ENCODE measurements at places on chromosomes 7 and 10.

- no peak for DNase-seq
These were observed 43.3 kb upstream of the HBP1 start for GRCh38 chr7:107125475-107125874.

DNA sequence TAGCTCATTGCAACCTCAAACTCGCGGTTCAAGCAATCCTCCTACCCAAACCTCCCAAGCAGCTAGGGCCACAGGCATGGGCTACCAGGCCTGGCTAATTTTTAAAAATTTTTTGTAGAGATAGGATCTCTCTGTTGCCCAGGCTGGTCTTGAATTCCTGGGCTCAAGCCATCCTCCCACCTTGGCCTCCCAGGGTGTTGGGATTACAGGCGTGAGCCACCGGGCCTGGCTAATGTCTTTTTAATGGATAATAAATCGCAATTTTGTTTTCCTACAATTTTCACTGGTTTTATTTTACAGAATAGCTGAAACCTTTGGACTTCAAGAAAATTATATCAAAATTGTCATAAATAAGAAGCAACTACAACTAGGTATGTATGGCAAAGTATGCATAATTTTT, 10.9 kb downstream of the NUB1 start:
- no peak for DNase-seq

DNA sequence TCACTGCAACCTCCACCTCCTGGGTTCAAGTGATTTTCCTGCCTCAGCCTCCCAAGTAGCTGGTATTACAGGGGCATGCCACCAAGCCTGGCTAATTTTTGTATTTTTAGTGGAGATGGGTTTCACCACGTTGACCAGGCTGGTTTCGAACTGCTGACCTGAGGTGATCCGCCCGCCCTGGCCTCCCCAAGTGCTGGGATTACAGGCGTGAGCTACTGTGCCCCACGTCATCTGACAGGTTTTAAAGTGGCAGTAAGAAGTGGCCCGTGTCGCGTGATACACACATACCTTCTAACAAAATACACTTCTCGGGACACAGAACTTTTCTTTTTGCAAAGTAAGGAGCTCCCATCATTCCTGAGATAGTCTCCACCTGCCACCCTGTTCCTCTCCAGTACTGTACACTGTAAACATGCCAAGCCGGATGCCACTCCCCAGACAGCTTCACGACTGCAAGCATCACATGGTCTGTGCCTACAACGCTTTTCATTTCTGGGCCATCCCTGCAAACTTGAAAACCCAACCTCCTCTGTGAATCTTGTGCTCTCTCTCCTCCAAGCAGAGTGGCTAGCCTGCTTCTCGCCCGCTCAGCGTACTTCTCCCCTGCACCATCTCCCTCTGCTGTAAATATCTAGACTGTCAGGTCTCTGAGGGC, 256.3 kb upstream of the KLF14 start:
- DNase-seq, result no peak

DNA sequence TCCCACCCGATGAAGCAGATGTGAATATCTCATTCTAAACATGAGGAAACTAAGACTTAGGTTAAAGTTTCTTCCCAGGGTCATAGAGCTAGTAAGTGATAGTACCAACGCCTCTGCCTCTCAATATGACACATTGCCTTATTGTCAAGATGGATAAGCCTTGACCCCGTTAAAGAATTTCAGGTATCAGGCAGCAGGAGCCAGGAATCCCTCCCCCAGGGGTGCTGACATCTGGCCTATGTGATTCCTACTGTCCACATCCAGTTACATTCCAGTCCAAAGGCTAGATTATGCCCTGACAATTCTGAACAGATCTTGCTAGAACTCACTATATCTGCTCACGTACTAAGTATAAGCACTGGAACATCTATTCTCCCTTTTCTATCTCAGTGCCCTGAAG, 58.0 kb upstream of the ASAH2 start:
- DNase-seq, result no peak

DNA sequence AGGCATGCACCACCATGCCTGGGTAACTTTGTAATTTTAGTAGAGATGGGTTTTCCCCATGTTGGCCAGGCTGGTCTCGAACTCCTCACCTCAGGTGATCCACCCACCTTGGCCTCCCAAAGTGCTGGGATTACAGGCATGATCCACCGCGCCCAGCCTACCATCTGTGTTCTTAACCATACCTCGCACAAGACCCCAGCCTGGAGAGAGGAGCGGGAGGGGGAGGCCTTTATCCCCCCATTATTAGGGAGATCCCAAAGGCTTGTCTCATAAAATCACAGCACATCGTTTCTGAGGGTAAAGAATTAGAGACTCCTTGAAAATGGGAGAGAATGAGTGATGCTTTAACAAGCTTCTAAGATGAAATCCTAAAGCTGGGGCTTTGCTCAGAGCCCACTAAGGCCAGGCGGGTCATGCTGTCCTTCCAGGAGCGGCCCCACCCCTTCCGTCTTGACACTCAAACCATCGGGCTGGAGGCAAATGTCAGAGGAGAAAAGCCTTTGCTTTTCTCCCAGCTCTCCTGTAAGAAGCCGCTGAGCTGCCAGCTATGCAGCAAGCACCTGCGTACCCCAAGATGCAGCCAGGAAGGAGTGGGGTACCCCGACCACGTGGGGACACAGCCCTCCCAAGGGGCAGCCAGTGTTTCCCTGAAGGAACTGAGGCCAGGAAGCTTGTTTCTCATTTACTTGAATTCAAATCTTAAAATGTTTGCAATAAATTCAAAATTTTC, 339.7 kb downstream of the PTPRN2 start:
- DNase-seq, result no peak

- no peak for DNase-seq
These were observed 5.8 kb downstream of the ITPRIP start for GRCh38 chr10:104332243-104333031.

DNA sequence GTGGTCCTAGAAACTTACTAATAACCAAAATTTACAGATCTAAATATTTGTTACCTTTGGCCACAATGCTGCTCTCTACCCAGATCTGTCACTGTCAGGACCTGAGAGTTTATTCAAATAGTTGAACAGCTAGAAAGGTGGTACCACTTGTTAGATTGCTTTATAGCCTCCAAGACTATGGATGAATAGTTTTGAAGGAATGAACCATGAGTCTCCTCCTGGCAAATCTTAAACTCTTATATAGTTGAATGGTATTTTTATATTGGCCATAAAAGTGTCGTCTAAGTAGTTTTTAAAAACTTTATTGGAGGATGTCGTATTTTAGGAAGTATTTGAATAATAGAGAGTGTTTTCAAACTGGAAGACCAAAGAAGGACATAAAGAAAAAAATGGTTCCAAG, 178.7 kb downstream of the AHR start:
- no peak for DNase-seq

DNA sequence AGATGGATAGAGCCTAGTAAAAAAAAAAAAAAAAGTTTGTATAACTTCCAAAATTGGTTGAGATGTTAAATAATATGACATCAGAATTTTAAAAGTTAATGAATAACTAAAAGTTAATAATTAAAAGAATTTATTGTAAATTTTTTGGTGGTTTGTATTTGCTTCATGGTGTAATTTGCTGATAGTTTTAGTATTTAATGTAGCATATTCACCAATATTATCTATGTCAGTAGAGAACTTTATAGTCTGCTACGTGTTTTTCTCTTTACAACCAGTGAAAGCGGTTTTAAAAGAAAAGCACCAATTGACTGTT, 51.8 kb upstream of the STEAP4 start:
- DNase-seq, result no peak

DNA sequence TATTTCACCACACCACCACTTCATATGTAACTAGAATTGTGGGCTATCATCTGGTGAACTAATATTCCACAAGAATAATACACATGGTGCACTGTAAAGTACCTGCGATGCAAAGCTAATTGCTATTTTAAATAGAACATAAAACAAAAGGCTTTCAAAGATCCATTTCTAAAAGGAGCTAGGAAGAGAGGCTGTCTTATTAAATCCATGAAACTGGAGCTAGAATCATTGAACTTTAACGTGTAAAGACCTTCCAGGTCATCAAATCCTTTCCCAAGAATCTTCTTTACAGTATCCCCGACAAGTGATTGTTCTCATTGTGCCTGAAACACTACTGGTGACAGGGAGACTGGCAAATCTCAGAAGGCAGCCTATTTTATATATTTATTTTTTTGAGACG, 224.9 kb downstream of the CHCHD3 start:
- no peak for DNase-seq

DNA sequence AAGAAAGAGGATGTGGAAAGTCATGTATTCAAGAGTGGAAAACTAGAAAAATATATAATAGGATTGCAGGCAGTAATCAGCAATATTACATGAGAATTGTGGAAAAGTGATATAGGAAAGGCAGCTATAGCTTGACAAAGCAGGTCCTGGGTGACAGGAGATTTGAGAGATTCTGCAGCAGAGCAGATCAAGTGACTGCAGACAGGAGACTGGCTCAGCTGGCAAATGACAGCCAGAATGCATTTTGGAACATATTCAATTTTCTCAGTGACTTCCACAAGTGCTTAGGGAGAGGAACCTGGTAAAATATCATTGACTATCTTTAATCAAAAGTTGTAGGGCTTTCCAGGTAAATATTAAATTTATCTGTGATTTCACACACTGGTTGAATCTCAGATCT, 260.5 kb upstream of the CACNA2D1 start:
- no peak for DNase-seq

GRCh38 chr7:24129597-24129996, 154.4 kb upstream of the NPY start:
- DNase-seq, result no peak

DNA sequence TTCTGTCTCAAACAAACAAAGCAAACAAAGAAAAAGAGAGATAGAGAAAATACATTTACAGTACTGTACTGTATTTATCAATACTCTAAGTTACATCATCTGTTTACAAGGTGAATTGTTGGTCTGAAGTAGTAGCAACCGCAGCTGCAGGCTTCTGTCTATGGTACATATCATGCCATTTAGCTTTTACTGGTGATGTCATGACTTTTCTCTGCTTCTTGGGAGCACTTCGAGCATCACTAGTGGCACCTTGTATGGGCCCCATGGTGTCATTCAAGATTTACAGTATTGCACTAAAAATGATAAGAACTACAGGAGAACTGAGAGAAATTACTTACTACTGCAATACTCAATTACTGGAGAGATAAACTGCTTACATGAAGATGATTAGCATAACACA, 826.9 kb downstream of the CNTNAP2 start:
- no peak for DNase-seq

GRCh38 chr7:27091105-27091504, 4.7 kb downstream of the HOXA1 start:
- DNase-seq, result no peak

DNA sequence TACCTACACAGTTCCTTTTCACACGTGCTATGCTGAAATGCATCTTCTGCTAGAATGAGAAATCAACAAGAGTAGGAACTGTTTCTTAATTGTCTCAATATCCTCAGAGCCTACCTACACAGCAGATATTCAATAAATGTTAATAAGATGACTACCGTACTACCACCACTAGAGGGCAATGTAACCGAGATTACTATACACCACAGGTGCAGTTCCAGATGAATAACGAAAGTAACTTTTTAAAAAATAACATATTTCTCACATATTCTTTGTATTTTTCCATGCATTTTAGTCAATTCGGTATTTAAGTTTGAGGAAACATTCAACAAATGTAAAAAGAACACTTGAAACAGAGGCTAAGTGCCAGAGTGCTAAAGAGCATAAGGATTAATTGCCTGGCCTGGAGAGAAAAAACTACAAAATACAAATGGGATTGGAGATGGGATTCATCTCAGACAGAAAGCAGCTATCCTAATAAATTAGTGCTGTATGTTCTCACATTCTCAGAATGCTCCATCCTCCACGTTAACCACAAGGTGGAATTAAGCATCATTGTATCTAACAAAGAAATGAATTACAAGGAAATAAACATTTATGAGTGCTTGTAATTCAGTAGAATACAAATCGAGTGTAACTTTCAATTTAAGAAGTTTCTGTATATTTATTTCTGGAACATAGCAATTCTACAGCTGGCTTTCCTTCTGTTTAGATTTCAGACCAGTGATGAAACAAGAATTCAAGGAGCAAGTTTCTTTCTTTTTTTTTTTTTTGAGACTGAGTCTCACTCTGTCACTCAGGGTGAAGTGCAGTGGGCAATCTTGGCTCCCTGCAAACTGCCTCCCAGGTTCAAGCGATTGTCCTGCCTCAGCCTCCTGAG, 20.3 kb upstream of the HECTD2 start:
- DNase-seq, result no peak

DNA sequence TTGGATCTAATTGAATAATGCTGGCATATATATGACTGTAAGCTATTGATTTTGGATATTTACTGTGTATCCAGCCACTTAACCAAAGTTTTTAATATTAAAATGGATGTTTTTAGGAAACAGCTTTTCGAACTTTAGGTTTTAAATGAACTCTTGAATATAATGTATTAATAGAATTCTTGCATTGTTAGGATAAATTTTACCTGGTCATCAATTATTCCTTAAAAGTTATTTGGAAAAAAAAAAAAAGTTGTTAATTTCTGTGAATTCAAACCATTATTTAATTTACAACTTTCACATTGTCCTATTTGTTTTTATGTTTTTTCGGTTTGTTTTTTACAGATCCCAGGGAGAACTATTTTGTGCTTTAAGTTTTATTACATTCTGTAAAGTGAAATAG, 9.8 kb downstream of the TMEM209 start:
- no peak for DNase-seq

GRCh38 chr7:88759230-88760135, at the start of gene ZNF804B:
Gene ZNF804B (plus strand): TSS chr7:88759700. CDS start chr7:88759977, 277 bp downstream.
- DNase-seq, result peak; percentile 1

DNA sequence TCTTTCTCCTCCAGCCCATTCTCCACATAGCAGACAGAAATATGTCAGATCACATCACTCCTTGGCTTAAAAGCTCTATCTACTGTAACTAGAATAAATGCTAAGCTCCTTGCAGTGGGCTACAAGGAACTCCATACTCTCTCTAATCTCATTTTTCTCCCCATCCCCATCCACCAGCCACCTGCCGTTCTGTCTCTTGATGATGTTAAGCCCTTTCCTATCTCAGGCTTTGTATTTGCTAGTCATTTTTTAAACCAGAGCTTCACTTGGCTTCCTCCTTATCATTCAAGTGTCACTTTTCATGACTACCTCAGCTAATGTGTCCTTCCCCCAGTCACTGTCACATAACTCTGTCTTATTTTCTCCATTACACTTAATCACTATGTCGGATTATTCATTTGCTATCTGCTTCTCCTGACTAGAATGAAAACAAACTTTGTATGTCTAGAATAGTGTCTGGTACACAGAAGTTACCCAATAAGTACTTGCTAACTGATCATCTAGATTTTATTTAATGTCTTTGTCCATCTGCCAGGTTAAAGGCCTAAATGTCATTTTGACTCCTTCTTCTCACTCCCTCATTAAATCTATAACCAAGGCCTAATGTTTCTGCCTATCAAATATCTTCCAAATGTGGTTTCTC, 87.2 kb upstream of the RPA3 start:
- DNase-seq, result no peak

DNA sequence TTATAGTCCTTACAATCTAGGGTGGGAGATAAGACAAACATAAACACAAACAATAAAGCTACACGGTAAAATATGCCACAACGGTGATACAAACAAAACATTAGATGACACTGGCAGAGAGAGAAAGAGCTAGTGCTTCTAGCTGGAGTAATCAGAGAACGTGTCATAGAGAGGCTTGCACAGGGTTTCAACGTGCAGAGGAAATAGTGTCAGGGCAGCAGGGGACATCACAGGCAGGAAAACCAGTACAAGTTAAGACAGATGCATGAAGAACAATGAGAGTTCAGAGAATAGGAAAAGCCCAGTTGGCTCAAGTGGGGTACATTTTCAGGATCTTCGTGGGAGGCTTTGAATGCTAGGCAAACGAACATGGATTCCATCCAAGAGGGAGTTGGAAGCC, 91.4 kb downstream of the ZNF438 start:
- no peak for DNase-seq
